ENCODE measurements at places on chromosomes 4 and X. TPM values are rescaled to one million over a fixed set of nuclear protein-coding genes. Genes with fewer than 3 reads are reported as not detected.

MTCP1 gene
- total RNA-seq = 48.6 TPM

CDKL2 gene
- 0.39 TPM for total RNA-seq

ATXN3L gene
- not detected for total RNA-seq

MBNL3 gene
- 3.1 TPM for total RNA-seq

- DNase-seq = no peak
Observed at GRCh38 chr4:62448911-62449310, 1248.8 kb downstream of the ADGRL3 start.

DNA sequence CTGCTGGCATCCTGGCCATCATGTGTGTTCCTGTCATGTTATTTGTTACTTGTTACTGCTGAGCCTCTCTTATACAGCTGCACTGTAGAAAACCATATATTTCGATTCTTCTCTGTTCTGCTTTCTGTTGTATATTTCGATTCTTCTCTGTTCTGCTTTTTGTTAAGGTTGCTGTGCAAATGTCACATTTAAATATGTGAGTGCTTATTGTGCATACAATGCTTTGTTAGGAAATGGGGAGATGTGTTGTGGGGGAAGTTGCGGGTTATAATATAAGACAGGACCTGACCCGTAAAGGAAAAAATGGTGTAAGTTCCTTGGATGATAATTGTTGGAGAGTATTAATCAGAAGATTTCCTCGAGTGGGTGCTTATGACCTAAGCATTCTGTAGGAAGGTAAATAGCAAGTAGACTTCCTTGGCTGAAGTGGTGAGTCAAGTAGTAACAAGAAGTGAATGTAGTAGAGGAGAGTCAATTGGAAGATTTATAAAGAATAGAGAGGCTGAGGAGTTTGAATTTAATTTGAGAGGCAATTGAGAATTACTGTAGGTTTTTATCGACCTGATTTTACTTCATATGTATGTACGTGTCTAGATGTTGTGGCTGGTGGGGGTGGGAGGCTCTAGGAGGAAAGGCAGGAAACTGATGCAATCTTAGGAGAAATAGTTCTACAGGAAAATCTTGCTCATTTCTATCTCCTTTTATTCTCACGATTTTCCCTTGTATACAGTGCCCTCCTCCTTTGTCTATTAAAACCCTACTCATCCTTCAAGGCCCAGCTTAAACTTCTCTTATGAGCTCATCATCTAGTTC is 8.5 kb downstream of the OGT start:
- no peak for DNase-seq

- DNase-seq = no peak
Observed at GRCh38 chr4:57124145-57124544, 14.0 kb upstream of the IGFBP7 start.

DNA sequence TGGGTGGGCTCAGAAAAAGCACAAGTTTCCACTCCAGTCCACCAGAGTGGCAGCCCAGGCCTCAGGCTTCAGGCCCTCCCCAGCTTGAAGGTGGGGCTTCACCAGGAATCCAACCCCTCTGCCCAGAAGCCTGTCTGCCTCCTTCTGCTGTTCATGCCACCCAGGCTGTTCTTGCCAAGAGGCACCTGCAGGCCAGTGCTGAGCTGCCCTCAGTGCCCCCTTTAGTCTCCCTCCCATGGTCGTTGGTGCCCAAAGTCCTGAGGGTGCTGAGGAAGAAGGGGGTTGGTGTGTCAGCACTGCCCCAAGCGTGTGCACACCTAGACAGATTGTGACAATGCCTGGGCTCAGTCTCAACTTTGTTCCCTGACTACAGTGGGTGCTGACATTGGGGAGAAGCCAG is 475.3 kb downstream of the EPHA5 start:
- no peak for DNase-seq

- DNase-seq = peak; percentile 39
Observed at GRCh38 chrX:49172280-49172780, 632 bp downstream of the PLP2 start.

GRCh38 chrX:20740443-20740842 is 473.7 kb upstream of the RPS6KA3 start:
- DNase-seq = no peak

DNA sequence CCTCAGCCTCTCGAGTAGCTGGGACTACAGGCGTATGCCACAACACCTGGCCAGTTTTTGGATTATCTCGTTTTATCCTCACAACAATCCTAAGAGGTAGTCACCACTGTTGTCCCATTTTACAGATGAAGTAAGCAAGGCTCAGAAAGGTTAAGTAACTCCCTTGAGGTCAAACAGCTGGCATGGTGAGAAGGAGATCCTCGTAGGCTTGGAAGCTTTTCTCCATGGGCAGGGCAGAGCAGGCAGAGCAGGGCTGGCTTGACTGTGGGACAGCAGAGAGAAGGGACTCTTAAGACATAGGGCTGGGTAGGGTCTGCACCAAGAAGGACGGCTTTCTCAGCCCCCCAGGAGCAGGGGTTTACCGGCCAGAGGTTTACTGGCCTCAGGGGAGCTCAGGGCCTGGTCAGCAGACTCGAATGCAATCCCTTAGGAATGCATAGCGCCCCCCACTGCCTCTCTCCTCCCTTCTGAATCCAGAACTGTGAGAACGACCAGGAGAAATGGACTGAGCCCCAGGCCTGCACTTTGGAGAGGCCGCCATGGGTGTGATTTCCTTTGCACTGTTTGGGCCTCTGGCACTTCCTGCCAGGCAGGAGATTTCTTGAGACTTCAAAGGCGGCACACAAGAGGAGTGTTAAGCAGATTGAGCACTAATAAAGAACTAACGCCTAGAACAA is 14.0 kb upstream of the CDKN2AIP start:
- DNase-seq = peak; percentile 10

Data from heart right ventricle (tissue), 16 donors.